ENCODE measurements at places on chromosomes 4 and X.

GRCh38 chr4:110510277-110510676, 34.3 kb downstream of the ENPEP start:
- DNase-seq, result no peak

DNA sequence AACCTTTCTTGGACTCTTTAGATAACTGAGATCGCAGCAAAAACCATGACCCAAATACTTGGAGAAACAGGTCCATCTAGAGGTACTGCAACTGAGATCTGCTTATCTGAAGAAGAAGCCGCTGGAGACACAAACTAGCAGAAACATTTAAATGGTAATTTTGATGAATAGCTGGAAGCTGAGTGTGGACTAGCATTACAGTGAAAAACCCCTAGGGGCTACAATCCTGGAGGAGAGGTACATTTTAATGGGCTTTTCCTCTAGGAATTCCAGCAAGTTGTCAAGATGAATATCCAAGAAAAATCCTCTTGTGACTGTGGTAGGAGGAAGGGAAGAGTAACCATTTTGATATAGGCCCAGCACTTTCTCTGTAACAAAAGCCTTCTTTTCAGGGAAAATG, 592.5 kb upstream of the GRIA3 start:
- no peak for DNase-seq

DNA sequence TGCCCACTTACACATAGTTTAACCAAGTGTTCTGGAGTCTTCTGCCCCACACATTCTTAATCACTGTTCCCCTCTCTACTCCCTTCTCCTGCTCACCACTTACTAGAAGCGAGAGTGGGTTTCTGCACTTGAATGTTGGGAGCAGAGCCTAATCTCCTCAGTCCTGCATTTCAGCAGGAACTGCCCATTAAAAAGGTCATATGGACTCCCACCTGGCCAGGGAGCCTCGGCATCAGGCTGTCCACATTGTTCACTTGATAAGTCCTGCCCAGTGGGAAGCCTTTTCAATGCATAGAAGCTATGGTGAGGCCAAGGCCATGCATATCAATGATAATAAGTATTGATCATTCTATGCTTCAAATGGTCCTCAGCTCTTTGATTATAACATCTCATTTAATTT, 144.3 kb downstream of the LDB2 start:
- DNase-seq, result no peak

DNA sequence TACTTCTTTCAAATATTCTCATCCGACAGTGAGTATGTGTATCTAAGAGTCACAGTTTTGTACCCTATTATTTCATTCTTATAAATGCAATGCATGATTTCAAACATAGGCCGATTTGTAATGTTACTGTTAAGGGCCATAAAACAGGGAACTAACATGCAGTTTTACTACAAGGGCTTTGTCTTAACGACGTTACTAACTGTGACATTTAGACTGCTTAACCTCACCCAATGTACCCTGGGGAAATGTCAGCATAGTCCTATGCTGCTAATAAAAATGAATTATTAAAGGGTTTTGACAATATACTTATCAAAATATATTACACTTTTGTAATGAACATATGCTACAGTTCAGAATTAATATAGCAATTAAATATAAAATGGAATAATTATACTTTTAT, 74.8 kb upstream of the CPXCR1 start:
- no peak for DNase-seq

DNA sequence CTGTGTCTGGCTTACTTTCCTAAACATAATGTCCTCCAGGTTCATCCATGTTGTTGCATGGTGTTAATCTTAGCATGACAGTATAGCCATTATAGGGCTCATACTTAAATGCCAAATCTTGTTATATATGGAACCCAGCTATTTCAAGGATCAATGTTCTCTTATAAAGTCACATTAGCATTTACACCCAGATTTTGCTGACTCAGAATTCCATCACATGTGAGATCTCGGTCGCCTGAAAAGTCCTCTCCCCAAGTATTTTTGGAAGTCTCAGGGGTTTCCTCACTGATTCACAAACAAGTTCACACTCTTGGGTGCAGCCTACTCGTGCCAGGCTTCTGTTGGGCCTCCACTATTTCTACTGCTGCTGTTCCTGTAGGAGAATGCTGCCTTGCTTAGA, 19.9 kb upstream of the C4orf51 start:
- DNase-seq, result no peak

DNA sequence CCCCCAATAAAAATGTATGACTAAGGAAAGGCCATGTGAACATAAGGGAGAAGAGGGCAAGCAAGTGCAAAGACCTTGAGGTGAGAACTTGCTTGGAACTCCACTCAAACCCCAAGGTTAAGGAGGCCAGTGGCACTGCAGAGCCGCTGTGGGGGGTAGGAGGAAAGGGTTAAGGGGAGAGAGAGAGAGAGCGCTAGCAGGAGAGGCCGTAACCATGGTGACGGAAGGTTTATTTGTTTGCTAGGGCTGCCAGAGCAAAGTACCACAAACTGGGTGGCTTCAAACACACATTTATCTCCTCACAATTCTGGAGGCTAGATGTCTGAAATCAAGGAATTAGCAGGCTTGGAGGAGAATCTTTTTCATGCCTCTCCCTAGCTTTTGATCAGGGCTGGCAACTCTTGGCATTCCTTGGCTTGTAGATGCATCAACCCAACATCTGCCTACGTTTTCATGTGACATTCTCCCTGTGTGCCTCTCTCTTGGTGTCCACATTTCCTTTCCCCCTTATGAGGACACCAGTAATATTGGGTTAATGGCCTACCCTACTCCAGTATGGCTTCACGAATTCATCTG, 35.2 kb downstream of the SMIM20 start:
- DNase-seq, result no peak

DNA sequence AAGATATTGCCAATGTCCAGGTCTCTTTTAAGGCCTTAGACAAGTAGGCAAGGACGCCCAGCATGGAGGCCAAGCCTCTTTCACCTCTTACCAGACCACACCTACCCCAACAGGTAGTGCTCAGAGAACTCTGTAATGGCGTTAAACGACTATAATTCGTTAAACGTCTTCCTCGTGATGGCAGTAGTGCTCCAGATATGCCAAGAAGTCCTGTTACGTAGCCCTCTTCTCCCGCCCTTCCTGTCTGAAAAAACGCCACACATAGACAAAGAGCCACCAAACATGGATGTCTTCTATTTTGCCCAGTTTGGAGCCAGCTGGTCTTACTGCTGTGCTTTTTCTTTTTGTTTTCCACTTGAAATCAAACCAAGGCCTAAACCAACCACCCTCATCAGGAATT, 190.7 kb downstream of the OR13H1 start:
- no peak for DNase-seq

GRCh38 chr4:53961351-53961750, 103.1 kb downstream of the CHIC2 start:
- DNase-seq, result no peak

- DNase-seq, result no peak
Observed at GRCh38 chrX:125544031-125544660, 224.5 kb downstream of the TEX13C start.

DNA sequence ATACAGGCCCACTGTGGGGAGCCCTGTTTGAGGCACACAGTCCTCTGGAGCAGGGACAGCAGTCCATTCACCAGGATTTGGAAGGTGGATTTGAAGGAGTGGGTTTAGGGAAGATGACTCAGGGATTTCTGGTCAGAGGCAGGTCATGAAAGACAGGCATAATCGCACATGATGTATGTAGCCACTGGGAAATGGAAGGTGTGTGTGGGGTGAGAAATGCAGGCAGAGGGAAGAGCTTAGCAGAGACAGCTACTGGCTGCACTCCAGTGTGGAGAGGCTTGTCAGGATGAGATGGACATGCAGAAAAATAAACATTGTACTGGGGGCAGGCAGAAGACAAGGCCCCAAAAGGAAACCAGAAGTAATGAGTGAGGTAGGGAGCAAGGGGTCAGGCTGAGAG, 85.2 kb upstream of the STS start:
- no peak for DNase-seq

GRCh38 chr4:158130204-158130603, 42.6 kb downstream of the GASK1B start:
- DNase-seq, result no peak

DNA sequence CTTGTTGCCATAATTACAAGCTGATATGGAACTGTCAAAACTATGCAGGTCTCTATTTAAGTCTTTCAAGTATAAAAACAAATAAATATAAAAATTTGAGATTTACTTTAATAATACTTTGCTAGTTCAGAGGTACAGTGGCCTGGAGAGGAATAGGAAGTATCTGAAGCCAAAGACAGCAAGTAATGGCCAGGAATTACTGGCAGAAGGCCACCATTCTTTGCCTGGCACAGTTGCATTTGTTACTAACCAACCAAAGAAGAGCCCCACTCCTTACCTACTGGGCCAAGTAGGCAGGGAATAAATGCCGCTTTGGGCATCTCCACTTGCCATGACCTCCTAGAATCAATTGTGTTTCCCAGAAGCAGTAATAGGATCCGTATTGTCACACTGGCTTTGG, 13.8 kb upstream of the ADAMTS3 start:
- DNase-seq, result no peak

GRCh38 chr4:68074397-68074796, 55.3 kb downstream of the TMPRSS11F start:
- peak; percentile 15 for DNase-seq

DNA sequence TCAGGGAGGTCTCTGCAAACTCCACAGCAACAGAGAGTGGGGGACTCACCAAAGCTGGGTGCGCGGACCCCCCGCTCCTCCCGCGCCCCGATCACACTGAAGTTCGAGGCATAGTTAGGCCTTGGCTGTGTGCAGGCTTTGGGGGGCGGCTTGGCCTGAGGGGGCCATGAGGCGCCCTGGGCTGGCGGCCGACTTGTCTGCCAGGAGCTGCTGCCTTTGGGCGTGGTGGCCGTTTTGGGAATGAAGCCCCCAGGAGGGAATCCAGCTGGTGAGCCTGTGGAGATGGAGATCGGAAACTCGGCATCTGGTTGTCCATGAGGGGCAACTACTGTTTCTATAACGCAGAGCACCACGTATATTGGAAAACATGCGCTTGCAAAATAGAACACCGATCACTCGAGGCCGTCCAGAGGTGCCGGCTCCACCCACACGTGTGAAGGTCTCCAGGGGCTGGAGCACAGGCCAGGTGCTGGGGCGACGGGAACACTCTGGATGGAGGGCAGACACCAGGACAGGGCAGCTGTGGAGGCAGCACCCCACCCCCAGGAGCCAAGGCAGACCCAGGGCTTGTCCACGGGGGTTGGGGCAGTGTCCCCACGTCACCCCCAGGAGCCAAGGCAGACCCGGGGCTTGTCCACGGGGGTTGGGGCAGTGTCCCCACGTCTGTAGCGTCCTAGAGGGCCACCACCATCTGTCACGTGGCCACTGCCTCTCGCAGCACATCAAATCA, 25.9 kb upstream of the CPLX1 start:
- no peak for DNase-seq

DNA sequence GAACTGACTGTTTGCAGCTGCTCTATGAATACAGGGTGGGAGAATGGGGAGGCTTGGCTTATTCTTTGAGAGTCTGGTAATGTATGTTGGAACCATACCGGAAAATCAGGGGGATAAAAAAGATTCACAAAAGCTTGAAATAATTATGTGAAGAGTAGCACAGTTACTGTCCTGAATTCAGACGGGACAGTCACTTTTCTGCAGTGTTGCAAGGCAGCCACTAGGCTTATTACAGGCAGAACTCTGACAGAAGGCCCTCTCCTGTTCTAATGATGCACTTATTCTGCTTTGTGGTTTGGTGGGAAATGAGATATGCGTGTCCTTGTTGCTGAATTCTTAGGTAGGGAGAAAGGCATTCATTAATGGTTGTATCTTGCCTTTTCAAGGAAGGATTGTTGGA, 37.2 kb downstream of the GUCY1B1 start:
- DNase-seq, result peak; percentile 25

DNA sequence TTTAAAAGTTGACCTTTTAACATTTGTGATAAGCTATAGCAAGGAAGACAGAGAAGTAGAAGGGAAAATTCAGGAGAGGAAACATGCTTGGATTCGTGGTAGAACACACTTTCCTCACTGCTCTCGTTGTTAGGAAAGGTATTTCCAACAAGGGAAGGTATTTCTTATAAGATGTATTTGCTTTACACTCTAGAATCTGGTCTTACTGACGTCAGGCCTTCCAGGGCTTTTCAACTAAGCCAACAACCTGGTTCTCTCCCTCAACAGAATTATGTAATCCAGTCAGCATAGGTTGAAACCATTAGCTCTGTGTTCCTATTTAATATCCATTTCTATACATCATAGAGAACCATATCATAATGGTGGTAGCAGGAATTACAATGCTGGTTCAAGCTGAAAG, 241.9 kb downstream of the SLC39A8 start:
- DNase-seq, result no peak

- DNase-seq, result no peak
Observed at GRCh38 chr4:1973661-1974060, 35.1 kb downstream of the NELFA start.

- no peak for DNase-seq
Observed at GRCh38 chr4:165994701-165995100, 121.7 kb downstream of the TLL1 start.

DNA sequence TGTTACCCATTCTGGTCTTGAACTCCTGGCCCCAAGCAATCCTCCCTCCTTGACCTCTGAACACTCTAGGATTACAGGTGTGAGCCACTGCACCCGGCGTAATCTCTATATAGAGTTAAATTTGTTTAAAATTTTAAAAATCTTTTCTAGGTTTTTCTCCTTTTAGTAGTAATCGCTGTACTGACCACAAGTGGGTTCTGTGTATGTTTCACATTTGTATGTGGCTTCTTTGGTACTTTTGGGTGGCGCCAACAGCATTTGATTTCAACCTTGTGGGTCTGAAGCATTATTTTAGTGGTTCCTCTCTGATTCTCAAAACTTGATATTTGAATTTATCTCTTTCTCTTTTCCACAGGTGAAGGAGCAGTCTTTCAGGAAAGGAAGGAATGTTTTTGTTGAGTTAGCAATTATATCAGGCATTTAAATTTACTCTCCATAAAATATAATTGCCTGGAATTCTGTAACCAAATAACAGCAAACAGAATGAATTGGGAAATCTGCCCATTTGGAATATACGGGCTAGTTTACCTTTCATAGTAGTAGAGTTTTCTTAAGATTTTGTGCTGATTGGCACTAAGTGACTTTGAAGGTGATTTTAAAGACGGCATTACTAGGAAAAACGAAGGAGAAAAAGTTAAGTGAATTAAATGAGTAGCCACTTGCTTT, 29.5 kb downstream of the ARHGAP10 start:
- DNase-seq, result no peak

DNA sequence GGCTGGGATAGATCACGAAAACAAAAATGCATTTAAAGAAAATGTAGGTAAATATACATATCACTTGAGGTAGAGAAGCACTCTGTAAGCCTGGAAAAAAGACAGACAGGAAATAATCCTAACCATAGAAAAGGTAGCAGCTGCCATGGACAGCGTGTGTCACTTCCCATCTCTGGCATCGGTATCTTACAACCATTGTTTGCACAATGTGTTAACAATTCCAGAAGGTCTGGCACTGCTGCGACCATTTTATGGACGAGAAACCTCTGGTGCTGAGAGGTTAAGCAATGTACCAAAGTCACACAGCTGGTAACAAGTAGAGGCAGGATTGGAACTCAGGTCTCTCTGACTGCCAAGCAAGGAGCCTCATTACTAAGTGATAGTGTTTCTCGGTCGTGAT, 1.7 kb upstream of the MTNR1A start:
- no peak for DNase-seq

All from urothelium cell line (cell line).